ENCODE measurements at places on chromosomes 12 and 14.

DNA sequence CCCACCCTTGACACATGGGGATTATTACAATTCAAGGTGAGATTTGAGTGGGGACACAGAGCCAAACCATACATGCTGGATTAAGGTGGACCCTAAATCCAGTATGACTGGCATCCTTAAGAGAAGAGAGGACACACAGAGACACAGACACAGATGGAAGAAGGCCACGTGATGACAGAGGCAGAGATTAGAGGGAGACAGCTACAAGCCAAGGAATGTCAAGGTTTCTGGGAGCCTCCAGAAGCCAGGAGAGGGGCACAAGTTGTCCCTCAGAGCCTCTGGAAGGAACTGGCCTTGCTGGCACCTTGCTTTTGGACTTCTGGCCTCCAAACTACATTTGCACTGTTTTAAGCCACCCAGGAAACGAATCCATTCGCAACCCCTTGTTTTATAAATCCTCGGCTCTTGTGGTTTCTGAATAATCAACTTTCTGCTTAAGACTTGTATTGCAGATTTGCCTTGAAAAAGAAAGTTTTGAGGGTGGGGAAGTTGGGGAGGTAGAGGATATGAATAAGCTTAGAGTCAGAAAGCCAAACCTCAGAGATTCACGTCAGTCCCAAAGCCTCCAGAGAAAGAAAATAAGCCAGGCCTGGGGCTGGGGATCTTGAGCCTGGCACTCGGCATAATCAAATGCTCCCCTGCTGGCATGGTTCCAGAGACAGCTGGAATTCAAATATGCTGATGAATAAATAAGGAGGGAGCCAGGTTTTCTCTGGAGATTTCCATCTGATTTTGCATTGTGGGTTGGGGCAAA lies 224.2 kb upstream of the PWP1 start:
- no peak for DNase-seq

- no peak for DNase-seq
These were observed 105.2 kb upstream of the ATF7IP start for GRCh38 chr12:14260011-14260993.

GRCh38 chr14:76916040-76916715 lies 90.0 kb downstream of the LRRC74A start:
- no peak for DNase-seq

DNA sequence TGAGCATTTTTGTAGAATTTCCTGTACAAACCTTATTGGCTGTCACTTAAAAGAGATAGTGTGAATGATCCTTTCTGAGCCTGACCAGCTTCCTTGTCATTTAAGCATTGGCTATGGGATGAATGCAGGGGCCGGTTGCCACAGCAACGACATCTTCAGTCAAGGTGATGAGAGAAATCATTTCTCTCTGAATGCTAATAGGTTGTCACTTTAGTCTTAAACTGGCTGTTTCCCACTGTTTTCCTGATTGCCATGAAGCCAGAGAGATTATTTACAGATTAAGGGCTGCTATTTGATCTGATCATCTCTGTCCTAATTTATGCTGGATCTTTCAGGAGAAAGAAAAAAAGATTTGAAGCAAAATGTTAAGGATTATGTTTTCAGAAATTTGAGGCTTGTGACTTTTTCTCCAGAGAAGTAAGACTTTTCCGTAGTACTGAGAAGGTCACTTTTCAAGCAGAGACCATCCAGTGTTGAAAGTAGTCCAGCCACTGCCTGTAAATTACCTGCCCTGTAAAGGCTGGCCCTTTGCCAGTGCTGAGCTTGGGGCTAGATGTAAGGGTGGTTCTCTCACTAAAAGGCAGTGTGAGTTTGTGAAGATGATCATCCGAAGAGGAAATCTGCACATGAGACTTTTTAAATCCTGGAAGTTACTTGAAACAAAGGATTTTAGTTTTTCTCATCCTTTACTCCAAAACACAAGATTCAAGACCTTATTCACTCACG lies 235.6 kb downstream of the DACT1 start:
- no peak for DNase-seq

DNA sequence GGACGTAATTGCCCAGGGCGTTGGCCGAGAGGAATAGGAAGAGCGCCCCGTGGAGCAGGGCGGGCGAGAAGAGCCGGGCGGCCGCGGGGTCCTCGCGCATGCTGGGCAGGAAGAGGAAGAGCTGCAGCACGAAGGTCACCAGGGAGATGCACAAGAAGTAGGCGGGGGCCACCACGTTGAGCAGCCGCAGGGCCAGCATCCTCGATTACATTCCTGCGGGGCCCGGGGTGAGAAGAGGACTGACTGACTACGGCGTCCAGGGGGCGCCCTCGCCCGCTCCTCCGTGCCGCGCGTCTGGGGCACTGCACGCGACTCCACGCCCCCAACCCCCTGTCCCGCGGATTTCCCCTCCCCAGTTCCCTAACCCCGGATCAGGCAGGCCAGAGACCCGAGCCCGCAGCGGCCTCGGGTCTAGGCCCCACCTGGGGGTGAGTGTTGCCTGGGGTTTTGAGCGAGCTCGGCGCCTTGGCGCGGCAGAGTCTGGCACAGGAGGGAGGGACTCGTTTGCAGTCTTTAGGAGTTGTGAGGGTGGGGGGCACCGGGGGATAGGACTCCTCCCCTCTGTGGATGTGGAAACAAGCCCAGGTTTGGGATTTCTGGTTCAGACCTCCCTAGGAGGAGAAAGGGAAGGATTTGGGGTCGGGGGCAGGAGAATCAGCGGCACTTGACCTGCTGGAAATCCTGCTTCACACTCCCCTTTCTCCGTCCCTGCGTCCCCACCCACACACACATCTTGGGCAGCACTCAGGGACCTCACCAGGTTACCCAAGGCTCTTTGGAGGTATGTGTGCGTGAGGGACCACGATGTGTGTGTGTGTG lies 1.8 kb downstream of the ZDHHC22 start:
- no peak for DNase-seq

- no peak for DNase-seq
These were observed 234.6 kb downstream of the PCNX1 start for GRCh38 chr14:71141701-71142374.

- DNase-seq, result no peak
These were observed 37.9 kb upstream of the NCOR2 start for GRCh38 chr12:124605150-124605882.

DNA sequence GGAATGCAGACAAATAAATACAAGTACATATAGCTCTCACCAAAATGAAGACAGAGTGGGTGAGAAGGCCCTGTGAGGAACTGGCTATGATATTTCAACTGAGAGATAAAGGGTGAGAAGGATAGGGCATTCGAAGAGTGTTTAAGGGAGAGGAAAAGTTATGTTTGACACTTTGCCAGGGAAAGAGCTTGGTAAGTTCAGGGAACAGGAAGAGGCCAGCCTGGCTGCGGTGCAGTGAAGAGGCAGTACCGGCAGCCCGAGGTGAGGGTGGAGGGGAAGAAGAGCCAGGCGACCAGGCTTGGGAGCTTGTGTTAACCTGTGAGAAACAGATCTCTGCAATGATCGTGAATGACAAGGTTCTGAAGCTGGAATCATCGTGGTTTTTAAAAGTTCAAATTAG lies 84.7 kb upstream of the RFX4 start:
- DNase-seq, result no peak

Data from SIG-M5 (cell line).